ENCODE measurements at places on chromosomes 1 and 21. TPM values are rescaled to one million over a fixed set of nuclear protein-coding genes. Genes with fewer than 3 reads are reported as not detected.

The ACOT7 gene
- 19.2 TPM for total RNA-seq

The ADARB1 gene
- 26.0 TPM for total RNA-seq

The CYP4X1 gene
- 2.9 TPM for total RNA-seq

The CASP9 gene
- 5.9 TPM for total RNA-seq

Data from pericardium fibroblast (primary cell).